Hepatic stellate cell (primary cell): ENCODE measurements at places on chromosomes 12 and 14.

DNA sequence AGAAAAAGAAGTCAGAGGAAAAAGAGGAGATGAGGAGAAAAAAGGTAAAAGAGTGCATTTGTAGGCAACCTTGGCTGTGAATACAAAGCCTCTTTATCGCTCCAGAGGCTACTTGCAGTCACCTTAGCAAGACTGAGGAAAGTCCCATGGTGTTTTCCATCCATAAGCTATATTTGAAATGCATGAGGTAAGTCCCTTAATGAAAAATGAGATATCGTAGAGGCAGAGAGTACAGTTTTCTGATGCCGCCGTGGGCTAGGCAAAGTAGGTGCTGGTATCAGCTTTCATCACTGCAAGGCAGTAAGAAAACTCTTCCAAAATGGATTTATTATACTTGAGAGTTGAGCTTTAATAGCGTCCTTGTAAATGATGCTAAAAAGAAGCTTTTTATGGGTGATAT lies 186.8 kb downstream of the ASCL1 start:
- DNase-seq = no peak

GRCh38 chr14:68950111-68950510 lies 29.0 kb downstream of the ACTN1 start:
- no peak for DNase-seq

DNA sequence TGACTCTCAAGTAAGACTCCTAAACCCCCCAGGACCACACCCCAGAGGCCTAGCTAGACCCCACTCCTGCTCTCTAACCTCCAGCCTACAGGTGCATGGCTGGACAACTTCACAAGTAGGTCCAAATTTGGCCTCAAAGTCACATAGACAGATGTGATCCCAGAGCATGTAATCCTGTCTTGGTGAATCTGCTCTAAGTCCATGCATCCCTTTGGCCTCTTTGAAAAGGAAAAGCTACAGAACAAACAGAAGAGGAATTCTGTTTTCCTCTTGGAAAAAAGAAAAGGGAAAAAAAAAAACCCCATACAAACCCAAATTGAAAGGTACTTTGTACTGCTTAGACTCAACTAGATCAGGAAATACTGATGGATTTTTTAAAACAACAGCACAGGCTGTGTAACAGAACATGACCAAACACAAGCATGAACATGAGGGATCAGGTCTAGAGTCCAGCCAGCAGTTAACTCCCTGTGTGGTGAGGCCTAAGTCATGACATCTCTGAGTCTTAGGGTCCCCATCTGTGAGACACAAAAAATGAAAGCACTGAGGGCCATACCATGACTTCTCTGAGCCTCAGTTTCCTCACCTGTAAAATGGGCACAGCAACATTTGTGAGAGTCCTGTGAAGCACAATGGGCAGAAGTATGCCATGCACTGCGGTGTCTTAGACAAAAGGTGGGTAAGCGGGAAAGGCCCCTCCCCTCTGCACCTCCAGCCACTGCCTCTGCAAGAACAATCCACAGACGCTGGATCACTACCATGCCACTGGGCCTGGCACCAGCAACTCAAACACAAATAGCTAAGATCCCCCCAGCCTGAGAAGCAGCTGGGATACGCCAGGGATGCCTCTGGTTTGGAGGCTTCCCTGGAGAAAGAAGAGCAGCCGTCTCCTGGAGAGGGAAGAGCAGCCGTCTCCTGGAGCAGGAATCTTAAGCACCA lies 9.9 kb downstream of the PITPNM2 start:
- no peak for DNase-seq

DNA sequence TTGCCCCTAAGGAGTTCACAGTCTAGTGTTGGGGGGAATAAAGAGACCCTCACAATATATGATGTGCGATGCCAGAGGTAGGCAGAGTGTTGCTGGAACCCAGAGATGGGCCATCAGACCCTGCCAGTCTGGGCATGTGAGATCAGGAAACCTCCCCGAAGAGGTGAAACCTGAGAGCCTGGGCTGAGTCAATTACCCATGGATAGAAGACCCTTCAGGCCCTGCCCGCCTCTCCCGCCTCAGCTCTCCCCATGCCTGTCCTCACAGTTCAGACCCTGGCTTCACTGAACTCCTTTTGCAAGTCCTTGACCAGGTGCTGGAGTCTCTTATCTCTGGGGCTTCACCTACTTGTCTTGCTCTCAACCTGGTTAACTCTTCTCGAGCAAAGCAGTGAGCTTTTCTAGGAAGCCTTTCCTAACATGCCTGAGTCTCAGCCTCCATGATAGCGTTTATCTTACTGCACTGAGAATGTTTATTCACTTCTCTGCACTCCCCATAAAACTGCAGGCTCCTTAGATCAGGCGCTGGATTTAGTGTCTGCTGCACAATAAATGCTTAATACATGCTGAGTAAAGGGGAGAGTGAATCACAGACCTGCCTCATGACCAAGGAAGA lies 19.6 kb downstream of the ALDH1L2 start:
- no peak for DNase-seq

DNA sequence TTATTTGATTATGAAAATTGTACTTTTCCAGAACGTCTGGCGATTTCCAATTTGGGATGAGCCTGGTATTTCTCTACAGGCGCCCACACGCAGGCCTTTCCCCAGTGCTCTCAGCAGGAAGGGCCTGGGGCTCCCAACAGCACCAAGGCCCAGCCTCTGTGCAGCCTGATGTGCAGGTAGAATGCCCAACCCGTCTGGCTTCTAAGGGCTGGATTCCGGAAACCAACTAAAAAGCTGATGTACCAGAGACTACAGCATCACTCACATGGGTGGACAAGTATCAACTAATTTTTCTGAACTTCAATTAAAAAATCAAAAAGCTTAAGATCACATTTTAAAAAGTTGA lies 25.8 kb downstream of the CDC42BPB start:
- DNase-seq = no peak

DNA sequence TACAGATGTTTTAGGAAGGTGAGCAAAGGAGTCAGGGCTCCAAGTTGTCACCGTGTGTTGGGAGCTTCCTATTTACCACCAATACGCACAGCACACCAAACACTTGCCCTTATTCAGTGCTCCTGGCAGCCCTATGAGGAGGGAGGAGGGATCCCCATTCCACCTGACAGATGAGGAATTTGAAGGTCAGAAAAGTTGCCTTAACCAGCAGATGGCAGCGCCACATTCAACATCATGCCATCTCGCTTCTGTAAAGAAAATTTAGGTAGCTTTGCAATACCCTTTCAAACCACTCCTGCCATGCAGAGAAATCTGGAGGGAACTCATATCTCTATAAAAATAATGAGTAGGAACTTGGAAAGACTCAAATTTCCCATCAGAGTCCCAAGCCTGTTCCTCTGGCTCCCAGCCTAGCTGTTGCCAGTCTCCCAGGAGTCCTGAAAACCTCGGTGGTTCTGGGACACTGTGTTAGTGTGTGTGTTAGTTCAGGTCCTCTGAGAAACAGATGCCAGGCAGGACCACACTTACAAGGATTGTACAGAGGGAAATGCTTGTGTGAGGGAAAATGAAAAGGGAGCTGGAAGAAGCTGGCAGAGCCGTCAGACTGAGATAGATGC lies 410.5 kb downstream of the MED13L start:
- no peak for DNase-seq

DNA sequence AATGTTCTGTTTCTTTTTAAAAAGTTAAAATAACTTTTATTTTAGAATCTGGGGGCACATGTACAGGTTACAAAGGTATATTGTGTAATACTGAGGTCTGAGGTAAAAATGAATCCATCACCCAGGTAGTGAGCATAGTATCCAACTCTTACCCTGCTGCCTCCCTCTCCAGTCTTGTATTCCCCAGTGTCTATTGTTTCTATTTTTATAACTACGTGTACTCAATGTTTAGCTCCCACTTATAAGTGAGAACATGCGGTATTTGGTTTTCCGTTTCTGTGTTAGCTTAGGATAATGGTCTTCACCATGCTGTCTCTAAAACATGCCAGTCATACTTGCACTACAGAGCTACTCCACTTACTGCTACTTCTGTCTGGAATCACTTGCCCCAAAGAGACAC lies 8.4 kb downstream of the FBXO33 start:
- DNase-seq = no peak

DNA sequence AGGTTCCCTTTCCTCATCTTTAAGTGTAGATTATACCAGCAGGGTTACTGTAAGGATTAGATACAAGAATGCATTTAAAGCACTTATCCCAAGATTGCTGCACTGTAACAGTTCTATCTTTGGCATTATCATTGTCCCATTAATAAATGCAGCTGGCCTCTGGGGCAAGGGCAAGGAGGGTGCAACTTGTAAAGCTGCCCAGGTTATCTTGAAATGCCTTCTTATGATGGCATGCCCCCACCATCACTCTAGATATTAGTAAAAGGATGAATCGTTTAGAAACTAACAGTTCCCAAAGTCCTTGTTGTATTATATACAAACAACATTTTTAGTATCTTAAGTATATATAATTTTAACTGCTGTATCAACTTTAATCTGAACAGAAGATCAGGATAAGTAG lies 6.8 kb downstream of the LTA4H start:
- no peak for DNase-seq
